Bone marrow (tissue), 2 donors: ENCODE measurements at places on chromosomes 3 and 15.

- no peak for DNase-seq
Measured at GRCh38 chr3:174302746-174303315, 556.3 kb upstream of the NAALADL2 start.

DNA sequence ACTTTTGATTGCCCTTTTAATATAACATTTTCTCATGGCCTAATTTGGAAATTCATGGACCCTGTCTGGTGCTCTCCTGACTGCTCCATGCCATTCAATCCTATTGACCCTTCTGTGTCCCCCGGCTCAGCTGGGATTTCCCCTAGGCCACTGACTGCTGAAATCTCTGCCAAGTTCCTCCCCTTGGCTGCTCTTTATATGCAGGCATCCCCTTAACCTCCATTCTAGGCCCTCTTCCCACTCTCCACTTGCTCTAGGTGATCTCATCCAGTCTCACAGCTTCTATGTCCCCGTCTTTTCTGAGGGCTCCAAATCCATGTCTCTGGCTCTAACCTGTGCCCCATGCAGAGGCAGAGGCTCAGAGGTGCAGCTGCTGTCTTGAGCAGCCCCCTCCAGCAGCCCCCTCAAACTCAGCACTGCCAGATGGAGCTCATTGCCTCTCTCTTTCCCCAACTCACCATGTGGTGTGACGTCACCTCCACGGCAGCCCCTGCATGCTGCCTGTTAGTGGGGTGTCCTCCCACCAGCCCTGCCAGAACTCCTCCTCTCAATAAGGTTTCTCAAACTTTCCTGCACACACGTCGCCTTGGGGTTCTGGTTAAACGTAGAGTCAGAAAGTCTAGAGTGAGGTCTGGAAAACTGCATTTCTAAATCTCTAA, 6.6 kb downstream of the FSD2 start:
- no peak for DNase-seq

DNA sequence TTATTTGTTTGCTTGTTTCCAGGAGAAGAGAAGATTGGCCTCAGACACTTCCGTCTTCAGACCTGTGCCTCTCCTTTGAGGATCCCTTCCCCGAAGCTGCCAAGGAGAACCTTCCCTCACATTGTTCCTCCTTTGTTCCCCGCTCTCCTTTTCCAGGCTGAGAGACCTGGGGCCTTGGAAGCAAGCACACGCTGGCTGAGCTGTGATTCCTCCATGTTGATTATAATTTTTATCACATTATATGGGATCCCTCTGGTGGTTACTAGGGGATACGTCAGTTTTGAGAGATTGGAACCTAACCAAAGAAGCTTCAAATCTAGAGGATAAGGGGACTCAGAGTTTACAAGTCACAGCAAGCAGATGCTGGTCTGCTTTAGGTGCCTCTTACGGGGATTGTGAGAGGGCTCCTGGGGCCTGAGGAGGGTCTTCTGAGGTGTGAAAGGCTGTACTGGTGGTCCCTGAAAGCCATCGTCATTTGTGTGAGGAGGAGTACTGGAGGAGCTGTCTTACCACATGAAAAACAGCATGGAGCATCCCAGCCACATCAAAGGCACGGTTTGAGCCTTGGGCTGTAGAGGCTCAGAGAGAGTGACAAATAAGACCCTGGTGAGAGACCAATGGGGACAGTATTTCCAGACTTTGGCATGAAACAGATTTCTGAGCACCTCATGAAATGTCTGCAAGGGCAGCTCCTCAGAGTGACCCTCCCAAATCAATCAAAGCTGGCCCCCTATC, 760.1 kb upstream of the CFAP20DC start:
- DNase-seq = no peak

DNA sequence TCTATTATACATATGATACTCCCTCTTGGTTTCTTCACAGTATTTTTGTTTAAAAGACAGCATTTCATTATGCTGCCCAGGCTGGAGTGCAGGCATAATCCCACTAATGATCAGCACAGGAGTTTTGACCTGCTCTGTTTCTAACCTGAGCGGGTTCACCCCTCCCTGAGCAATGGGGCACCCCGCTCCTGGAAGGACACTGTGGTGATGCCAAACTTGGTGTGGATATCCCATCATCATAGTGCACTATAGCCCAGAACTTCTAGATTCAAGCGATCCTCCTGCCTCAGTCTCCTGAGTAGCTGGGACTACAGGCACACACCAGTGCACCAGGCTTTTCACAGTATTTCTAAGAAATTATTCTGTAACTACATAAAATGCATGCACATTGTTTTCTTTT, 14.9 kb downstream of the COLQ start:
- no peak for DNase-seq

GRCh38 chr3:12287727-12288181, 1.1 kb upstream of the PPARG start:
- DNase-seq = no peak

- no peak for DNase-seq
Measured at GRCh38 chr3:42572278-42572677, 9.5 kb downstream of the SEC22C start.

GRCh38 chr15:85518979-85519761, 138.8 kb downstream of the AKAP13 start:
- DNase-seq = no peak

- DNase-seq = no peak
Measured at GRCh38 chr3:43286841-43287499, 630 bp downstream of the SNRK start.

- no peak for DNase-seq
Measured at GRCh38 chr3:157248590-157249422, 88.9 kb upstream of the CCNL1 start.

GRCh38 chr15:61598655-61599054, 369.6 kb upstream of the RORA start:
- DNase-seq = no peak

DNA sequence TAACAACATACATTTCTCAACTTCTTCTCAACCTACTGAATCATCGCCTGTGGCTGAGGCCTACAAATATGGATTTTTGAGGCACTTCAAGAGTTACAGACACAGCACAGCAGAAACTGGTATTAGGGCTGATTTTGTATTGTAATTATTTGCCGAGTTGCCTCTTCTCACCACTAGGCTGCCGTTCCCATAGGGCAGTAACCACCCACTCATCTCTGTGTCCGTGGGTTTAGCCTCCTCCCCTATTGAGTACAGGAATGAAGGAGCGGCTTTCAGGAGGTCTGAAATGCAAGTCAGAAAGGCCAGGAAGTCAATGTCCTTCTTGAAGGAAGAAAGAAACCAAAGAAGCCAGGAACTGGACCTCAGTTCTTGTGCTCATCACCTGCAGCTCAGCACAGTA, 220.8 kb downstream of the MTHFS start:
- no peak for DNase-seq

DNA sequence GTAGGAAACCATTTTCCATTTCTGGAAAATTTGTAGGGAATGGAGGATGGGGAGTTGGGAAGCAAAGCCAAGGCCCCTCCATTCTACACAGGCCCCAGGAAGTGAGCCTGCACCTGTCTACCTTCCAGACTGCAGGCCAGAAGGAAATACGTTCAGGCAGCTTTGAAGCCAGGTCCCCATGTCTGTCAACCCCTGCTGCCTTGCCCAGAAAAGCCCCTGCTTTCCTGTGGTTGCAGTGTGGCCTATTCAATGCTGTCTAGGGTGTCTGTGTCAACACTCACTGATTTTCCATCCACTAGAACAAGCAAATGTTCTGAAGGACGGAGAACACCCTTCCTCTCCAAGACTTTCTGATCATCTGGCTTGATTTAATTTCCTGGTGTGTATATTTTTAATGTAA, 281.9 kb downstream of the TLE3 start:
- DNase-seq = no peak

DNA sequence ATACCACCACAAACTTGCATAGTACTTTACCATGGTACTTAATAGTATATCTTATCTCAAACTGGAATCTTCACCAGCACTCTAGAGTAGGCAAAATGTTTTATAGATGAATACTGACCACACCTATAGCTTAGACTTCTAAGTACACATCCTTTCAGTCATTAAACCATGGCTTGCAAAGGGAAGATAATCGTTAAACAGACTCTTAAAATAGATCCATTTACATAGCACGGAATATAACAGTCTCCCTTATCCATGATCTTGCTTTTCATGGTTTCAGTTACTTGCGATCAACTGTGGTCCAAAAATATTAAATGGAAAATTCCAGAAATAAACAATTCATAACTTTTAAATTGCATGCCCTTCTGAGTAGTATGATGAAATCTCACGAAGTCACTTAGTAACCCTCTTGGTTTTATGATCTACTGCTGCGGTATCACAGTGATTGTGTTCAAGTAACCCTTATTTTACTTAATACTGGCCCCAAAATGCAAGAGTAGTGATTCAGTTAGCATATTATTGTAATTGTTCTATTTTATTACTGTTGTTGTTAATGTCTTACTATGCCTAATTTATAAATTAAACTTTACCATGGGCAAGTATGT, 111.4 kb downstream of the HERC1 start:
- no peak for DNase-seq

DNA sequence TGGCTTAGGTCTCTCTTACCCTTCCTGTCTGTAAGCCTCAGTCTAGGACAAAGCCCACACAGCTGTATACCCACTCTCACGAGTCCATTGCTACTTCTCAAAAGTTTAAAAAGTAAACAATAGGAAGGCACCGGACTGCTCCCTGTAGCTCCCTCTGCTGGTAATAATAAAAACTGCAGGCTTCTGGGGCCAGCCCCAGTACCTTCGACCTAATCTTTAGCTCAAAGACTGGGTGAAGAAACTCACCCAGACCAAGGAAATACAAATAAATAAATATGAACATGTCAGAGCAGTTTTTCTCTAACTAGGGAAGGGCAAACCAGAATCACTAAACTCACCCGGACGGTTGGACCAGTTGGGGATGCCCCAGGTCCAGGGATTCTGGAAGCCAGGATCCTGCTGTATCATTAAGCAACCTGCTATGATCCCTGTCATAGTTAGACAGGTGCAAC, 5.0 kb downstream of the FAM219B start:
- peak; percentile 4 for DNase-seq

DNA sequence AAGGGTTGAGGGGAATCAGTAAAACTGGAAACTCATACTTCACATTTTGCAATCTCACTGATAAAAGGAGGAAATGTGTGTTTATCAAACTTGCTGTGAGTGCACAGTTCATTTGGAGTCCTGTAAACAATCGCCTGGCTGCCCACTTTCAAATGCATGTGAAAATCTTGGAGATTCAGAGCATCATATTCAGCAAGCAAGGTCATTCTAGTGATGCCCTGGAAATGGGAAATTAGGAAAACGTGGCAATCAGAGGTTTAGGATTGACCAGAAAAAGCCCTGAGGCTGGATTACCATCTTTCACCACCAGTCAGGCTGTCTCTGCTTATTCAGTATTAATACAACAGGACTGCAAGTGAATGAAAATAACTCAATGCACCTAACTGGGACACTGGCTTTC, 23.9 kb downstream of the DPH6 start:
- no peak for DNase-seq

- no peak for DNase-seq
Measured at GRCh38 chr3:148873977-148874376, 8.9 kb downstream of the CPA3 start.

GRCh38 chr15:98899272-98900021, 108.1 kb downstream of the PGPEP1L start:
- no peak for DNase-seq

GRCh38 chr3:114687151-114687550, 393.3 kb downstream of the TIGIT start:
- DNase-seq = no peak
